Astrocyte of the hippocampus (primary cell): ENCODE measurements at places on chromosomes 2 and 18.

DNA sequence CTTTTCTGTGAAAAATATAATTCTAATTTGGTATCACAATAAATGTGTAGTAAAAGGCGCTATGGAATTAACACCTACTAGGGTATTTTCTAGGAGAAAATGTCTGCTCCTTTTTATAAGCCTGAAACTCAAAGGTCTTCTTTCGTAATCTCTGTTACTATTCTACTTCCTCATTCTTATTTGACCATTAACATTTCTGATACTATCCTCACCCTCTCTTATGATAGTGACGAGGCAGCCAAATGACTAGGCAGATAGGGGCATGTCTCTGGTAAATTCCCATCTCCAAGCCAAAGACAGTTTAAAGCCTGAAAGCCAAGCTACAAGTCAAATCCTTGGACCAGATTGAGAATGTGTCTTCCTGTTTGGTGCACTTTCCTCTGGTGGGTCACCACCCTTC is 251.7 kb downstream of the LRRTM4 start:
- DNase-seq = no peak

DNA sequence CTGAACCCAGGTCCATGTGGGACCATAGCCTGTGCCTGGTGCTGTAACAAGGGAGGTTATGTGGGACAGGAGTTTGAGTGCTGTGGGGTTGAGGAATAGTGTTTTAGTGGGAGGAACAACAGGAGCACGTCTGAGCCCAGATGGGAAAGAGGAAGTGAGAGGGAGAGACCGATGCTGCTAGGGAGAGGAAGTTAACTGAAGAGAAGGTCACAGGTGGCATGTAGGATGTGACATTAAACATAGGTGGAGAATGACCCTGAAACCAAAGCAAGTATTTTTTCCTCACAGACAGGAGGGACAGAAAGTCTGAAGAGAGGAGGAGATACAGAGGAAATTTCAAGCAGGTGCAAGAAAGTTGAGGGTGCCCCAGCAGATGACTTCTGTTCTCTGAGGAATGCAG is 87.8 kb downstream of the ACOXL start:
- no peak for DNase-seq

DNA sequence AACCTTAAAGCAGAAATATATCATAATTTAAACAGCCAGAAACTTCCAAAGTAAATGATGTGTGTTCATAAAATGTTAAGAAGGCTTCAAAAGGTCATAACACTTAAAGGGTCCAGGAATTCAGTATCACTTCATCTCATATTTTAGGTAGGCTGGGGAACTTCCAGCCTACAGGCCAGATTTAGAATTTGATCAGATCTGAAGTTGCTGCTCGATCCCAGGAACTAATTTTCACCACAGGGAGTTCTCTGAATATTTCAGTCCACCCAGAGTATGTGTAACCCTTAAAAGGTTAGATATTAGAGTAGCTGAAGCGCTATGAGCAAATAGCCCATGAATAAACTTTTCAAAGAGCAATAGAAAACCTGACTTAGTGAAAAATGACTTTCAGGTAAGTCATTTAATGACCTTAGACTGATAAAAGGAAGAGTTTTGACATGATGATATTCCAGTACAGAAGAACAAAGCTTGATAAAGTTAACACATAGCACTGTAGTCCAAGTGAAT is 1.7 kb downstream of the WIPF1 start:
- DNase-seq = no peak

DNA sequence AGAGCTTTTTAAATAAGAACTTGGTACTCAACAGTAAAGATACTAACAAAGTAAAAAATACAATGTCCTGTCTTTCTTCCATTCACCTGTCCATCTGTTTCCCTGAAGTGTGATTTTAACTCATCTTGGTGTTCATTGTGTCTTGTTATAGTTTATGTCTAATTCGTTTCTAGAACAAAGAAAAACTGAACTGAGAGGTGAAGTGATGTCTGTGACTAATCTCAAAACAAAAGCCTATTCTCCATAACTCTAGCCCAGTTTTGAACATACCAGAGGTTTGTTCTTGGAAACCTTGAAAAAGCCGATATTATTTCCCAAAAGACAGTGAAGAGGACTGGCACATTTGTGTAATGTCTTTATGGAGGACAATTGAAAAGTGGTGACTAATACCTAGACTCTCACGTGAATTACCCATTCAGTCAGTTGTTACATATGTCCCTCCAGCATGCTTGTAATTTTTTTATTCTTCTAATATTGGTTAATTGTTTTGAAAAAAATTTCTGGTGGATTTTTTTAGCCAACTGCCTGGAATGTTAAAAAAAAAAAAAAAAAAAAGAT is 725.8 kb downstream of the SATB2 start:
- peak; percentile 7 for DNase-seq

DNA sequence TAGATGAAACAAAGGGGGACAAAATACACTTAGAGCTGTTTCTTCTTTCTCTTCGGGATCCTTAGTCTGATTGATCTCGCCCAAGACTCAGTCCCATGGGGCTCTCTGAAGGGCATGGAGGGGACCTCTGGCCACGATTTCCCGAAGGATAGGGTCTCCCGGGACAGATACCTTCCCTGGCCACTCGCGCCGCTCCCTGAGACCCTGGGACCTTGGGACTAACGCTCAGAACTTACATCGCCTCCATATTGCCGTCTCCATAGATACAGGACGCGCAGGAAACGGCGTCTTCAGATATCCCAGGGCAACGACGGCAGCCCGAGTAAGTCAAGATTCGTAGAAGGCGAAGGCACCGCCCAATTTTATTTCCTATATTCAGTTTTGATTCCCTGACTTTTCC is at the start of gene CFAP65:
Gene CFAP65, minus strand, starts transcription at position 265 of the 400 bp plus-strand sequence. CDS start 2,468 bp downstream, outside the sequence.
- peak; percentile 66 for DNase-seq

- no peak for DNase-seq
Measured at GRCh38 chr2:232367016-232367415, 11.5 kb upstream of the ALPP start.

GRCh38 chr2:218161644-218162043 is 5.1 kb downstream of the CXCR1 start:
- DNase-seq = no peak

GRCh38 chr2:235533198-235533597 is 39.4 kb downstream of the AGAP1 start:
- no peak for DNase-seq

DNA sequence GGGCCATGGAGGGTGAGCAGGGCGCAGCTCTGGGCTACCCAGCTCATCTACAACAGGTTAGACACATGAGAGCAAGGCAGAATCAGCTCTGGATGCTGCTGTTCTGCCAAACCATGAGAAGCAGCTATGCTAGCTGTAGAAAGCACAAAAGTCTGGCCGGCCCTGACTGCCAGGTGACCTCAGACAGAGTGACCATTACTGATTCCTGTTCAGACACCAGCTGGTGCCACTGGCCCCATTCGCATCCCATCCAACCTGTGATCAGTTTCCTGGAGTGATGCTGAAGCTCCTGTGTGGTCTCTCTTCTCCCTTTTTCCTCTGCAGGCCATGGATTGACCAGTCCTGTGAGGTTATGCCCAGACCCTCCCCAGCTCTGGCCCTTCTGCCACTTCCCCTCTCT is 14.3 kb downstream of the RBMS1 start:
- DNase-seq = no peak

DNA sequence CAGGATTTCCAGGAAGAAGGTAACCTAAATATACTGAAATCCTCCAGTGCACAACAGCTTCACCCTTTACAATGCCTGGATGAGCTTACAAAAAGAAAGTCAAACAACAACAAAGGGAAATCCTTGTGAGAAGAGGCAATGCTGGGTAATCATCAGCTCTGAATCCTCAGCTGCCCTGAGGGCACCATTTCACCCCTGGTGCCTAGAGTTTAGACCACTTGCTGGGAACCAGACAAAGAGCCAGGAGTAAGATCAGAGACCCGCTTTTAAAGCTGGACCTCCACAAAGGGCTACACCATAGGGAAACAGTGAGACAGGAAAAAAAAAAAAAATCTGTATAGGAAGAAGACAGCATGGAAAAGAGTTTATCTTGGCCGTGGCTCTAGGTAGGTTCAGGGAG is 97.0 kb downstream of the FOXI3 start:
- DNase-seq = no peak

GRCh38 chr2:96530474-96531357 is 5.8 kb upstream of the ARID5A start:
- DNase-seq = no peak

DNA sequence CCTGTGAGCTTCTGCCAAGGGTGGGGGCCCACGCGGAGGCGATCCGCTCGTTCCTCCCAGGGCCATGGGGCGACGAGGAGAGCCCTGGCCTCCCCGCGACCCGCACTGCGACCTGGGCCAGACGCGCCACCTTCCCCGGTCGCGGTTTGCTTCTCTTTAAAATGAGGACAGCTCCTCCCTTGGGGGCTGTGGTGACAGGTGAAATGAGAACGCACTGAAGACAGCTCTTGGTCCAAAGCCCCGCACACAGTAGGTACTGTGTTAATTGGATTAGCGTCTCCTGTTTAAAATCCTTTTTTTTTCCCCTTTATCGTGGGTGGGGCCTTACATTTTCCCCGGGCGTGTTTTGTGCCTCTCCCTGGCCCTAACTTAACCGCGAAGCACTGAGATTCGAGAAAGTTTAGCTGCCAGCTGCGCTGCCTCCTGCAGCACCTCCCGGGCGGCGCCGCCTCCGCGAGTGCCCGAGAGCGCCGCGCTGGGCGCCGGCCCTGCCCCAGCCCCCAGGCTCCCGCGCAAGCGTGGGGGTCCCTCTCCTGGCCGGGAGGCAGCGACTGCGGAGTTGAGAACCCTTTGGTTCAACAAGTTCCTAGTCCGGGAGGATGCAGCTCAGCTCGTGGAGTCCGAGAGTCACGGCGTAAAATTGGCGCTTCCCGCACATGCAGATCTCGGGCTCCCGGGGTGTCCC is 1.1 kb downstream of the HPCAL1 start:
- peak; percentile 80 for DNase-seq

GRCh38 chr18:3448838-3449511 is 997 bp upstream of the TGIF1 start:
- DNase-seq = peak; percentile 81

- DNase-seq = no peak
Measured at GRCh38 chr2:233343171-233343705, 11.1 kb upstream of the DGKD start.

DNA sequence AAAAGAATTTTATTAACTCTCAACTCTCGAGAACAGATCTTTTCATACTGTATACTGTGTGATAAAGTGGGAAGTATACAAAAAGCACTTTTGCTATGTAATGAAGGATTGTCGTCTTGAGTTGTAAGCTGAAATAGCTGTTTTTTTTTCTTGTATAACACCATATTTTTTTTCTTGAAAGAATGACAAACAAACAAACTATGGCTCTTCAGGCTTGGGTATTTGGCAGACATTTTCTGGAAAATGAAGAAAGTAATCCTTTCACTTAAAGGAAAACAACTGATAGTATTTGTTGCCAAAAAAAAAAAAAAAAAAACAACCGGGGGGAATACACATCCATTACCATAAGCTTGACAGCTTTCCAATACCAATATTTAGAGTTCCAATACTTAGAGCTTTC is 230.4 kb downstream of the ICOS start:
- no peak for DNase-seq

DNA sequence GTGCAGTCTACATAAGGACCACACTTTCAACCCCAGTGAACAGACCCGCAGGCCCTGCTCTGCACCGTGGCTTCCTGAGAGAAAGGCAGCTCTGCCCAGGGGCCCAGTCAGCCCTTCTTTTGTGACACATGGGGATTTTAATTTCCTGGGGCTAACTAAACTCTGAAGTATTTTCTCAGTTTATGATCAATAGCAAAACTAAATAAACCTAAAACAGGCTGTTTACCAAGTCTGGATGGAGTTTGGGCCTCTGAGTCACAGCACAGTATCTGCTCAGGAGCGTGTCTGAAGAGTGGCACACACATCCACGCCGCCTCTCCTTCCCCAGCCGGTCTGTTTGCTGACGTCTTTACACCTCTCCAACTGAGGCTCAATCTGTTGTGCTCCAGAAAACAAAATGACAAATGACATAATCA is 72.3 kb downstream of the LDLRAD4 start:
- no peak for DNase-seq

GRCh38 chr2:171217330-171217729 is 56.6 kb upstream of the TLK1 start:
- no peak for DNase-seq

DNA sequence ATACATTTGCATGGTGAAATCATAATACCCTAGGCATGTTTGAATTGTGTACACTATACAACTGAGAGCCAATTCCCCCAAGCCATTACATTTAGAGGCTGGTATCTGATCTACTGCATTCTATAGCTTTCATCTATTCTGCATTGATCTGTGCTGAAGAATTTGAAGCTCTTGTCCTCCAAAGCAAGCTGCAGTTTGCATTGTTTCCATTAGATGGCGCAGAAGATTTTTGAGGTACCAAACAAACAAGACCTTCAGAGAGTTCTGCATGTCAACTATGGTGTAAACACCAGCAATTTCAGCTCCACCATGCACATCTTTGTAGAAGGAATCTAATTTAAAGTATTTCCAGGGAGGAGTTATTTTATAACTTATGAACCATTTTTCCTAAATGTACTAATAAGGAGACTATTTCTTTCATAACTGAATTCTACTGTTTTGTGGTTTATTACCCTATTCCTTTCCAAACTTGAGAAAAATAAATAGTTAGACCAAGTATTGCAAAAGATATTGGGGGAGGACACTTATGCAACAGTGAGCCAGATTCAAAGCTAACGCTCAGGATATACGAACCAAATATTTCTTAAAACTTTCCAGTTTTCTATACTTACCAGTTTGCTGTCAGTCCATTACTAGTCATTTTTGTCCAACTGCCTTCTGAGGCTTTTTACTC is 761.8 kb upstream of the ACVR2A start:
- peak; percentile 87 for DNase-seq

DNA sequence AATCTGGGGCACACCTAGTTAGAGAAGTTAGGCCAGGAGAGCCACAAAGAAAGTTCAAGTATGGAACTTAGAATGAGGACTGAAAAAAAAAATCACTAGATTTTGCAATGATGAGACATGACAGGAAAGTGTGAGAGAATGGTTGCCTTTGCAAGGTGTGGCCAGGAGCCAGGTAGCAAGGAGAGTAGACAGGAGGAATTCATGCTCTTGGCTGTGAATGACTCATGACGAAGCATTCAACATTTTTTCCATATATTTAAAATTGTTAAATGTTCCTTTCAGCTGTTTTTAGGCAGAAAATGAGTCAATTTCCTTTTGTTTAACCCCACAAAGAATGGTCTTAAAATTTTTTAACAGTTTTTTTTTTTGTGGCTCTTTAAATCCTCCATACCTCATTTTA is 636.9 kb downstream of the PLCL1 start:
- peak; percentile 26 for DNase-seq

DNA sequence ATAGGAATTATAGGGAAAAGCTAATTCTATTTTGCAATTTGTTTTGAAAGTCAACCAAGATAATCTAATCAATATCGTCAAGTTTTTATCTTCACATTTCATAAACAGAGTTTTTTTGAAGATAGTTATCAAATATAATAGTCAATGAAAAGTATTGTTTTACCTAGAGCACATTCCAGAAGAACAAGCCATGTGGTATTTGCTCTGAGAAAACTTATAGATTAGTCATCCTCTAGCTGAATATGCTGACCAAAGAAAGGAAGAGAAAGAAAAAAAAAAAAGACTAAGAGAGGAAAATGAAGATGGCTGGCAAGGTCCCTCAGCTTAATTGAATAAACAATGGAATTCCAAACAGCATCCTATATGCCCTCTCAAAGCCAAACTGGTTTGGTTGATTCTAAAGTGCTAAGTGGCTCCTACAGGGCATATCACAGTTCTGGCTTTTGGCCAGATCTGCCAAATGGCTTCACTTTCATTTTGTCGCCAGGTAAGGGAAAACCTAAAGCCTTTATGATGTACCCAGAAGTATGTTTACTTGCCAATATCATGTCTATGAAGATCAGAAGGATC is 132.6 kb downstream of the VWC2L start:
- peak; percentile 53 for DNase-seq

GRCh38 chr2:100422320-100423055 is 5.0 kb upstream of the CHST10 start:
- DNase-seq = peak; percentile 51

- no peak for DNase-seq
Measured at GRCh38 chr2:84816426-84817026, 64.4 kb downstream of the TRABD2A start.
